Suprapubic skin (tissue), 4 donors: ENCODE measurements at places on chromosomes 1 and 21. TPM values are rescaled to one million over a fixed set of nuclear protein-coding genes. Genes with fewer than 3 reads are reported as not detected.

INAVA gene
- 119 TPM for total RNA-seq

IFNLR1 gene
- total RNA-seq, result 12.3 TPM

GRCh38 chr1:156291226-156292061, 4.0 kb downstream of the GLMP start:
- DNase-seq, result peak; percentile 95
- H3K4me3 ChIP-seq, result peak overlapping the region; percentile 40
- H3K27ac ChIP-seq, result peak overlapping the region; percentile 74
- H3K36me3 ChIP-seq, result peaks cover 15% of the 10 kb centered on the region

GRCh38 chr1:92736395-92736794, 48.5 kb downstream of the EVI5 start:
- H3K4me3 ChIP-seq, result no peak overlapping the region
- no peak for DNase-seq
- peaks cover 10% of the 10 kb centered on the region for H3K36me3 ChIP-seq
- H3K4me1 ChIP-seq, result no peaks in the 10 kb centered on the region

DNA sequence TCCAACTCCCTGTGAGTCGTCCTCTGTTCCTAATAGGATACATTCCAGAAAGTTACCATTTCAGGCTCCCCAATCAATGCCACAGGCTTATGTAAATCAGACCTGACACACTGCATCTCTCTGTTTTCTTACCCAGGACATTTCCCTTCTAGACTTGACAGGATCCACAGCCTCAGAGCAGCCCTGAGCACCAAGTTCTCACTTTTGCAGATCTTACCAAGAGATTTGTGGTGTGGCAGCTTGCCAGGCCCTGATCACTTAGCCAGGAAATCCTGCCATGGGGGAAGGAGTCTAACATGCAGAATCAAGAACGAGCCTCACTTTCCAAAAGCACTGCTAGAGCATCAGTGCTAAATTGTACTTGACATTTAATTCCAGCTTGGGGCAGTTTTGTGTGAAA, 202.9 kb downstream of the TBX15 start:
- H3K4me3 ChIP-seq, result no peak overlapping the region
- H3K36me3 ChIP-seq, result no peaks in the 10 kb centered on the region
- H3K27ac ChIP-seq, result no peak overlapping the region
- H3K27me3 ChIP-seq, result no peaks in the 10 kb centered on the region
